Left renal cortex interstitium (tissue), 4 donors: ENCODE measurements at places on chromosomes 6 and 20. TPM values are rescaled to one million over a fixed set of nuclear protein-coding genes. Genes with fewer than 3 reads are reported as not detected.

- no peak for DNase-seq
Observed at GRCh38 chr6:867378-867777, 174.4 kb upstream of the EXOC2 start.

The DDX43 gene
- polyA plus RNA-seq: 1.6 TPM

The C6orf52 gene
- 2.6 TPM for polyA plus RNA-seq

The ARMH2 gene
- not detected for polyA plus RNA-seq
